Mesenchymal stem cell (in vitro differentiated cells and primary cell): ENCODE measurements at places on chromosomes 4 and X.

DNA sequence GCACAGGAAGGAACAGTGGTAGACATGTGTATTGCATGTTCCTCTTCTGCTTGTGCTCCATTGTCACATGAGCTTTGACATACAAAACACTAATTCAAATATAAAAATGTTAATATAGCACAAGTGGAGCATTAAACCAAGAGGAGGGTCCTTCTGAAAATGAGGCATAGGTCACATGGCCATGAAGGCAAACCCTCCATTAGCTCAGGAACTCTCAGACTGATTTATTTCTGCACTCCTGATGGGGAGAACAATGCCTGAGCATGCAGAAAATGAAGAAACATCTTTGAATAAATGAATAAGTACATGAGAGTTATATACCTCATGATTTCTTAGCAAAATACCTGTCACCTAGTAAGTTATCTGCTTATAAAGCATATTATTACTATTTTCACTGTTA is 769.2 kb upstream of the EPHA5 start:
- no peak for DNase-seq

DNA sequence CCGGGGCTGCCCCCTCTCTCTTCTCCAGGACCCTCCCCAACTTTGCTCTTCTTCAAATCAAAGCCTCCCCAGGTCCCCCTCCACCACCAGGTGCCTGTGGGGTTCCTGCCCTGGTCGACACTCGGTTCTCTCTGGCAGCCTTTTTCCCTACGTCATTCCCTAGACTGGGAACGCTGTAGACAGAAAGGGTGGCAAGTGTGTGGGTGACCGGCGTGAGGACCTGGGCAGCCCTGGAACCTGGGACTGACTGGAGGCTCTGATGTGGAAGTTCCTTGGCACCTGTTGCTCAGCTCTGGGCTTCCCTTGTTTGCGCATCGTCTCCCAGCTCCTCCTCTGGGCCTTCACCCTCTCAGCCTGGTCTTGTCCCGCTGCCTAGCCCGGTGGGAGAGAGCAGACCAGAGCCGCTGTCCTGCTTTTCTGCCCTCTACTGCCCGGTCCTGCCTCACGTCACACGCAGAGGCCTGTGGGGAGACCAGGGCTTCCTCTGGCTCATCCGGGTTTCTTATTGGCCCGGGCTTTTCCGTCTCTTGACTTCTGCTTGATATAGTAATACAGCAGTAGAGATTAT is 1.3 kb downstream of the TACC3 start:
- peak; percentile 38 for DNase-seq

- DNase-seq, result no peak
These were observed 122.8 kb upstream of the NOCT start for GRCh38 chr4:138892483-138893407.

DNA sequence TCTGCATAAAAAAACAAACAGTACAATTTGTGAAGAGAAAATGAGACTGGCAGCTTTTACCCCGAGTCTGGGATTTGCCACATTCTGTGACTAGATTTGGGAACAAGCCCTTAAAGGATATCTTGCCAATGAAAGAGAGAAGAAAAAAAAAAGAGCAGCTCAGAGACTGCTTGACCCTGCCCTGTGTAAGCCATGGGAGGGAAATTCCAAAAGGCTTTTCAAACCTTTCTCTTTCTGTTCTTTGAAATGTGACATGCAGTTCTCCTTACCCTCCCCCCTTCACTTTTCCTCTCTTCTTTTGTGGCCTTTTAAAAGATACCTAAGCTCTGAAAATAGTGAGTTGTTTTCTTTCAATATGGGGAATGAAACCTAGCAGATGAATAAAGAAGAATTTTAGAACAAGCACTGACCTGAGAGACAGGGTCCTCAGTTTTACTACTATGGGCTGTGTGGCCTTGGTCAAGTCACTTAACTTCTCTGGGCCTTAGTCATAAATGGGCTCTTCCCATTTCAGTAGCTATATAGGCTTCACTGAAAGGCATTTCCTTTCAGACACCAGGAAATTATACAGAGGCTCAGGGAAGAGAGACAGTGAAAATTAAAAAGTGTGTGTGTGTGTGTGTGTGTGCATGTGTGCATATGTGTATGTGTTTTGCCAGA is 5.1 kb downstream of the CCDC160 start:
- DNase-seq, result no peak

DNA sequence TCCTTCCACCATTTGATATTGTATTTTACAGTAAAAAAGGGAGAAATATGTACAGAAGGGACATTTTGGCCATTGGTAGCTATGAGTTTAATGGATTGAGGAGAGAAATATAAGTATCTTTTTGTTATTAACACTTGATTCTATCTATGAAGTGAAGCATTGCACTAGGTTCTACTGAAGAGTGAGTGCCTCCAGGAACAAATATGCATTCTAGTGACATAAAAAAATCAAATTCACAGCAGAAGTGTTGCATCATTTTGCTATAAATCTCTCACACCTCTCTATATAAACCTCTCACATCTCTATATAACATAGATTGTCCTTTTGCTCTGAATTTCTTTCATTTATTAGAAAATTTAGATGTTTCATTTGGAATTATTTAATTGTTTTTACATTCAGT is 425 bp downstream of the SYTL5 start:
- no peak for DNase-seq

- DNase-seq, result no peak
These were observed 21.9 kb upstream of the UVSSA start for GRCh38 chr4:1325176-1325480.

GRCh38 chrX:108584617-108585211 is 145.1 kb downstream of the COL4A5 start:
- peak; percentile 14 for DNase-seq

DNA sequence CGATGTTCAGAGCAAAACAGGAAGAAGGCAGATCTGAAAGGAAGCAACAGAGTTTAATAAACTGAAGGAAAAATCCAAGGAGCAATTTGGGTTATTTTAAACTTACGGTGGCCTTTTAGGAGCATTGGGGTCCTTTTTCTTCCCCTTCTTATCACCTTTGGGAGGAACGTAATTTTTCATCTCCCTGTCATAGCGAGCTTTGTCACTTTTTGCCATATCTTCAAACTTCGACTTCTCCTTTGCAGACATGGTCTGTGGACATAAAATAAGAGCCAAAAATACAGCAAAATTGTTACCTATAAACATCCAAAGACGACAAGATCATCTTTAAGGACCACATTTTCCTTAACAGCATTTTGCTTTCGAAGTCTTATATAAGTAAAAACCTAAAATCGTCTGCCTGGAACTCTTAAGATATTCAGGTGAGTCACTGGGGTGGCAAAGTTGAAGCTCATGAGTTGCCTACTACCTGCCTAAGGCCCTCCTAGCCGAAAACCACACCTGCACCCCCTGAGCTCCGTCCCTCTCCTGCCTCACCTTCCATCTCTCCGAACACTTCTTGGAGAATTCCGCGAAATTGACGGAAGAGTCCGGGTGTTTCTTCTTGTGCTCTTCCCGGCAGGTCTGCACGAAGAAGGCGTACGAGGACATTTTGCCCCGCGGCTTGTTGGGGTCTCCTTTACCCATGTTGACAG is 1.0 kb downstream of the HMGB2 start:
- DNase-seq, result peak; percentile 28
